ENCODE measurements at places on chromosomes 7 and 10.

DNA sequence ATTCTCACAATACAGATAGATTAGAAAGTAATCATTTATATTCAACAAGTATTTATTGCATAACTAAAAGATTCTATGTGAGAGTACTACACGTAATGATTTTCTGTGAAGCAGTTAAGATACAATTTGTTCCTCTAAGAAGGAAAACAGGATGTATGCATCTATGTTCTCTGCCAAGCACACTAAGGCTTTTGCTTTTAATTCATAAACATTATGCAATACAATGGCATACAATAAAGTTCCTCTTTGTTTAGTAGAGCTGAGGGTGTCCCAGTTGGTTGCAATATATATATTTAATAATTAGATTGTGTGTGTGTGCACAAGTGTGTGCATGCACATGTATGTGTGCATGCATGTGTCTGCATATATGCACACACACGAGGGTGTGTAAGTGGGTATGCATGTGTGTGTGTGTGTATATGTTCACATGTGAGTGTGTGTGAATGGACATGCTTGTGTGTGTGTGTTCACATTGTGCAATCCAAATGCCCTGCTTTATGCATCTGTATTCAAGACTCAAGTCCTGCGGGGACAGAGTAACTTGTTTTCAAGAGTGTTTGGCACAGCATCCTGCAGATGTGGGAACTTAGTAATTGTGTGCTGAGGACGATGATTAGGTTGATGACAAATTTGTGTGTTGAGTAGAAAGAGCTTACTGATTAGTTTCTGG, 481.5 kb upstream of the KLF6 start:
- DNase-seq = no peak

GRCh38 chr7:31251441-31251840, 89.1 kb downstream of the NEUROD6 start:
- DNase-seq = no peak

GRCh38 chr10:114393886-114394285, 10.4 kb downstream of the AFAP1L2 start:
- no peak for DNase-seq

DNA sequence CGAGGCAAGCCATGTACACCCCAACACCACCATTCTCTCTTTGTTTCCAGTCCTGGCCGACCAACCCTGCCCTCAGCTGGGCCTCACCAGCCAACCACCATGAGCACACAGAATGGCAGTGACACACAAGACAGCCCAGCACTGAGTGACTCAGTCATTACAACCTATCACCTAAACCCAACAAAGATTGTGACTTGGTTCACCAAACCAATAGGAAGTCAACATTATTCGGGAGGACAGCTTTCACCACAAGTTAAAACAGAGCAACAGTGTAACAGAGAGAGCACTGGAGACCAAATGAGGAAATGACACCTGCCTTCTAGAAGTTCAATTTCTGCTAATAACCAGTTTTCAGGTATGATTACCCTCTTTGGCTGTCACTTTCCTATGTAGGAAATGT, 72.1 kb downstream of the DNMBP start:
- DNase-seq = no peak

- no peak for DNase-seq
Observed at GRCh38 chr10:109824206-109824605, 99.1 kb downstream of the XPNPEP1 start.

DNA sequence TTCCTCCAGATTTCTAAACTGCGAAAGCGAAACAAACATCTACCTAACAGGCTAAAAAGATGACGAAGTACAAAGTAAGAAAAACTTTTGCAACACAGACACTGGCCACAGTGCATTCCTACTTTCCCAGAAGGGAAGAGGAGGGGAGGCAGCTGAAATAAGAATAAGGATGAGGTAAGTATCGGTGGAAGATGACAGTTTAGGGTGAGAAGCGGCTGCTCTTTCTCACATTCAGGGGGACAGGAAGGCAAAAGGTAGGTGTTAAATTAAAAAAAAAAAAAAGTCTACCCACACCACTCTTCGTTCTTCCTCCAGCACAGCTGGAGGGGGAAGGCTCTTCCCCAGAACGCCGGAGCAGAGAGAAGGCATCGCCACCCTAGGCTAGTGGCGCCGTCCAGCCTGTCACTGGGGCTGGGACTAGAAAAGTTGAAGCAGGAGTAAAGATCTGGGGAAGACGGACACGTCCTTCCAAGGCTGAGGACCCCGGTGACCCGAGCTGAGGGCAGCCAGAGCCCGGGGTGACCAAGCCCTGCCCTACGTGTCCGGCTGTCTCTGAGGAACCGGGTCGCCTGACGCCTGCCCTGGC, 846 bp downstream of the DNAJC1 start:
- DNase-seq = no peak

GRCh38 chr7:44618753-44619152, 12.3 kb downstream of the OGDH start:
- no peak for DNase-seq

DNA sequence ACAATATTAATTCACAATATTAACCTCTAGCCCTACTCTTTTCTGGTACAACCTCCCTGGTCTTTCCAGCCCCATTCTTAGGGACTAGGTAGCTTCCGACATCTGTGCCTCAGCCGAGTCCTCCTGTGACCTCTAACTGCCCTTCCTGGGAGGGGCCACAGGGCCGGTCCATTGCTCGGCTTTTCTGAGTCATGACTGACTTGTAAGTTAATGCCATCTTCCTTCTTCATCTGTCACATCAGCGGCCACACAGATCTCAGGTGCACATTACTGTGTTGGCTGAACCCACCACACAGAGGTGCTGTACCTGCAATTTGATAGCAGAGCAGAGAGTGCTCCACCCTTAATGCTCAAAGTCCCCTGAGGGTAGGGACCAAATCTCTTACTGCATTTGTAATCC, 4.1 kb upstream of the CPA4 start:
- no peak for DNase-seq

- DNase-seq = no peak
Observed at GRCh38 chr7:50304129-50304910, at the start of gene IKZF1. TSS of gene IKZF1 (plus strand) at chr7:50304716. CDS start at chr7:50319062, 14,346 bp downstream.

DNA sequence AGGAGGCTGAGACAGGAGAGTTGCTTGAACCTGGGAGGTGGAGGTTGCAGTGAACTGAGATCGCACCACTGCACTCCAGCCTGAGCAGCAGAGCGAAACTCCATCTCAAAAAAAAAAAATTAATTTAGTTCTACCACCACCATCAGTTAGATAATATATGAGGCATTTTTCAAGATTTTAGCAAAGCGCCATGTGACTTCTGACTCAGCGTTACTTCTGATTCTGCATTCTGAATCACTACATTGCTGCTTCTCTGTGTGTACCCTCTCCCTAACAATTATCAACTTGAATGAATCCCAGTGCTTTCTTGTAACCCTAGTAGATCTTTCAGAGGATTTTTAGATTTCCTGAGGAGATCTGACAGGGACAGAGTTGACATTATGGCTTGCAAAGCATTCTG, 176.8 kb upstream of the SORCS1 start:
- DNase-seq = no peak

DNA sequence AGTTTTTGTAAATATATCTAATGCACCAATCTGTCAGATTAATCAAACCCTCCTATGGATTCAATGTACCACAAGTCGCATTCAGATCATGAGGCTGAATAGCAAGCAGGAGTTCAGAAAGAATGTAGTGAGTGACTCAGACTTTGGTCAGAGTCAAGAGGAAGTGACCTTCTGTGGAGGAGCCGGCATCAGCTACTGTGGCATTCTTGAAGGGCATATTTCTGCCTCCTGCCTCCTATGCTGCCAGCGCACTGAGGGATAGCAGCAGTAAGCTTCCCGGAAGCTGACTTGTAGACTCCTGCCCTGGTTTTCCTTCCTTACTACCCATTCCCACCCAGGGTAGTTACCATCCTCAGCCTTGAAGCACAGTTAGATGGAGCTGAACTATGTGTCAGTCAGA, 867.5 kb downstream of the NRG3 start:
- no peak for DNase-seq

DNA sequence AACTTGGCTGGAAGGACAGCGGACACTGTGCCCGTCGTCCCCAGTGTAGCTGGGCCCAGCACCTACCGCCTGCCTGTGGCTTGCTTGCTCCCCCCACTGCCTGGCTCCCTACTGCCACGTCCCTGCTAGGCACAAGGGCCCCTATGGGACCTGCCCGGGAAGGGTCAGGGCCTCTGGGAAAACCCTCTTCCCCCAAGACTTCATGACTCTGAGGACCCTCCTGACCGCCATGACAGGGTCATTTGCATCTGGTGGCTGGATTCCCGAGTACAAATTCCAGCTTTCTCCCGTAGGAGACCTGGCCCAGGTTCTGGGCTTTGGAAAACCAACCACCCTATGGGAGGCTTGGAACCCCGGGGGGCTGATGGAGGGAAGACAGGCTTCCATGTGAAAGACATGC, 1.4 kb upstream of the MMD2 start:
- DNase-seq = no peak

DNA sequence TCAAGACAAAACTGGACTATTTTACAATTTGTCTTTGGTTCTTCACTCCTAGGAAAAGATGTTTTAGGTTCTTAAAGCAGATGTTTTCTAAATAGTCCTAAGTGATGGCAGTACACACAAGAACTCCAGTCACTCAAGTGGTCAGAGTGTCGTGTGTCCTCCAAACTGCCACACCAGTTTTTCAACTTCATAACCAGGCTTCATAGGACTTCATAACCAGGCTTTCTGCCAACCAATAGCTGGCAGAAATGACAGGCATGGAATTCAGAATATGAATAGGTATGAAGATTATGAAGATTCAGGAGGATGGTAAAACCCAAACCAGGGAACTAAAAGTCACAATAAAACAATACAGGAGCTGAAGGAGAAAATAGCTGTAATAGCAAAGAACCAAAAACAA, 721.2 kb upstream of the SEMA3D start:
- DNase-seq = no peak

GRCh38 chr7:157337316-157338149, 729 bp downstream of the DNAJB6 start:
- DNase-seq = no peak

GRCh38 chr10:85080934-85081333, 752.5 kb downstream of the CCSER2 start:
- no peak for DNase-seq

GRCh38 chr10:7231509-7232414, 179.1 kb downstream of the SFMBT2 start:
- DNase-seq = no peak

DNA sequence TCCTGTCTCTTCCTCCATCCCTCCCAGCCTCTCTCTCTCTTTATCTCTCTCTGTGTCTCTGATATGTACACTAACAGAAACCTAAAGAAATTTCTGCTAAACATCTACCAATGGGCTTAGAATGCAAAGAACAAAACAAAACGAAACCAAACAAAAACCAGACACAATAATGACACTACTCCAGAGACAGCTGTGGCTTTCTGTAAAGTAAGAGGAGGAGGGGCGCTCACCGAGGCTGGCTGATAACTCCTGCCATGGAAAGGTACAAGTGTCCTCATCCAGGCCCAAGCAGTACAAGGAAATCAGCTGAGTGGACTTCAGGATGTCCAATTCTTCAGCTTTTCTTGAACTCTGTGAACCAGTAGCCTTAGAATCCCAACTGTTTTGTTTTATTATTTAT, 70.4 kb upstream of the FZD8 start:
- DNase-seq = no peak

DNA sequence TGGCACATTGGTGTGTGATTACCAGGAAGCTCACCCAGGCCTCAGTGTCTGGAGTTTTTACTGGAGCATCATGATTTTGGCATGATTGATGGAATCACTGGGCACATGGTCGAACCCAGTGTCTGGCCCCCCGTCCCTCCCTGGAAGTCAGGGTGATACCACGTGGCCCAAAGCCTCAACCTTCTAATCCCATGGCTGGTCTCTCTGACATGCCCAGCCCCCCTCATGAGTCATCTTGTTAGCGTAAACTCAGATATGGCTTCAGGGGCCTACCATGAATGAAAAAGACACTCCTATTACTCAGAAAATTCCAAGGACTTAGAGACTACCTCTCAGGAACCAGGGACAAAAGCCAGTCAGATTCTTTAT, 109.3 kb downstream of the GRK5 start:
- no peak for DNase-seq

GRCh38 chr10:28533186-28533564, 257 bp downstream of the WAC start:
- DNase-seq = no peak

- no peak for DNase-seq
Observed at GRCh38 chr7:150407588-150408392, 28.7 kb downstream of the ZNF775 start.

DNA sequence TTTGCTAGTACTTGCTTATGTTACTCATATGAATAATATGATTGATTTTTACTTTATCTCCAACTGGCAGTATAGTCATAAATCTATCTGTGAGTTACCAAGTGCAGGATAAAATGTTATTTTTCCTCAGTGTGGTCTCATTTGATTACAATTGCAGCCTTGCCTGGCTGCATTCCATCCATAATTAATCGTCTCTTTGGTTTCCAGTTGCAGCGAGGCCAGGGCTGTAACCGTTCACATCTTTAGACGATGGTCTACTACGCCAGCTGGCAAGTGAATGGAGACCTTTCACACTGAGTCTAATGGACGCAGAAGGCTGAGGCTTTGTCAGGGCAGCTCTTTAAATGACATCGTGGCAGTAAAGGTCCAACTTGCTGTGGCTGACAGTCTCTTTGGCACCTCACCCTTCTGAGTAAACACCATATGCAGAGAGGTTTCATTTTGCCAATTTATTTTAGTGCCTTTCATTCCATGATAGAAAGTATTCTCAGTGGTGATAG, 84.0 kb downstream of the ARL4A start:
- DNase-seq = no peak

- no peak for DNase-seq
Observed at GRCh38 chr10:106765241-106765754, 399.2 kb downstream of the SORCS1 start.

DNA sequence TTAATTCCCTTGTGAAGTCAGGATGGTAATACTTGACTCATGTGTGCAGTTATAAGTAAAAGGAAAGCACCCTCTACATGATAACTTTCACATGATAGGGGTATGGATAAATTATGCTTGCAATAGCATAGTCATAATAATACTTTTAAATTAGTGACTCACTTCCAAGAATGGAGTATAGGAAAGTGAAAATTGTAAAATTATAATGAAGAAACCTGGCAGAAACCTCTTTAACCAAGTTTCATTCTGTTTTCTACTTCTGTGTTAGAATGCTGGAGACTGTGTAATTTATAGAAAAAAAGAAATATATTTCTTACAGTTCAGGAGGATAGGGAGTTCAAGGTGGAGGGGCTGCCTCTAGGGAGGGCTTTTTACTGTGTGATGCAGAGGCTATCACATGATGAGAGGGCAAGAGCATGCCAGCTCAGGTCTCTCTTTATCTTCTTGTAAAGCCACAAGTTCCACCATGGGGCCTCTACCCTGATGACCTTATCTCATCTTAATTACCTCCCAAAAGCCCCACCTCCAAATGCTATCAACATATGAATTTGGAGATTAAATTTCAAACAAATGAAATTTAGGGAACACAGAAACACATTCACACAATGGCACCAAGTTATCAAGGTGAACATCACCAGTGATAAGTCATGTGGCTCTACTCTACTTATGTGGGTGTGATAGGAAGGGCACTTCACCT, 43.2 kb downstream of the HDAC9 start:
- no peak for DNase-seq

GRCh38 chr7:27088002-27088922, 7.5 kb downstream of the HOXA1 start:
- no peak for DNase-seq

GRCh38 chr7:81402227-81402626, 367.6 kb downstream of the HGF start:
- DNase-seq = no peak
